ENCODE measurements at places on chromosomes 7 and 10.

- DNase-seq: no peak
Measured at GRCh38 chr10:13049774-13050420, 48.4 kb upstream of the CCDC3 start.

DNA sequence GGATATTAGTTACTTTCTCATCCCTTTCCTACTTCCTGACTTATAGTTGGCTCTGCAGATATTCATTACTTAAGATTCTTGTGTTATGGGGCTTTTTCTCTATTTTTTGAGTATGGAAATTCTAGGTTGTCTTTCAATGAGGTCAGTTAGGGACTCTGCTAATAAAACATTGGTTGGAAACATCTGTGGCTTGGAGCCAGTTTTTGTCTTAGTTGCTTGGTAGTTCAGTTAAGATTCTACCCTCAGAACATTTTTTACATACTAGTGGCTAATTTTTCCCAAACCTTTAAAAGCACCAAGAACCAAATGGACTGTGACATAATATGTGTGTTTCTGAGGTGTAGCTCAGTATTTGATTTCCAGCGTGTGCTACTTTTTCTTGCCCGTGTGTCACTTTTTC, 305.6 kb upstream of the FZD1 start:
- no peak for DNase-seq

DNA sequence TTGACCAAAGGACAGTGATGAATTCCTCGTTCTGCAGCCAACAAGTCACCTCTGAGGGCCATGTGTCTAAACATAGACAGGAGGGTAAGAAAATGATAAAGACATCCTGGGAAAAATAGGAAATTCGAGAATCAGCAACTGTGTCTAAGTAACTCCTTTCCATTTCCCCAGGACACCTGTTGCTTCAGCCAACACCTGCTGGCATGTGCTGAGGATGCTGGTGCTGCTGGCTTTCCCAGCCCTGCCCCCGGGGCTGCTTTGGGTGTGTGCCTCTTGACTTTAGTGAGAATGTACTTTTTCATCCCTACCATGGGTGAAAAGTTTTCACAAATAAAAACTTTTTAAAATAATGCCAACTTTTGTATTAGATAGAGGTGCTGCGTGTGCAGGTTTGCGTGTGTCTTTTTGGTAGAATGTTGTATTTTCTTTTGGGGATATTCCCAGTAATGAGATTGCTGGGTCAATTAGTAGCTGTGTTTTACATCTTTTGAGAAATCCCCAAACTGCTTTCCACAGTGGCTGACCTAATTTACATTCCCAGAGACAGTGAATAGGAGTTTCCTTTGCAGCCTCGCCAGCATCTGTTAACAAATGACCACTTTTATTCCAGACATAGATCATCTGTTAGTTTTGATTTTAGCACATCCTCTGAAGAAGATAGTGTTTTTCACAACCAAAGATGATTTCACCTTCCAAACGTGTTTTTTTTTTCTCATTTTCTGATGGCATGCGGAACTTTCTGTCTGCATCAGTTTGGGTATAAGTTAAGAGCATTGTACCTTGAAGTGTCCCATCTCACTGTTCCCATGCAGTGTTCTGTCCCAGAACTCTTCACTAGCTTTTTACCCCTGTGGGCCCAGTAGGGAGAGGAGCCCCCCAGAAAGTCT, 104.2 kb upstream of the ACBD5 start:
- no peak for DNase-seq

DNA sequence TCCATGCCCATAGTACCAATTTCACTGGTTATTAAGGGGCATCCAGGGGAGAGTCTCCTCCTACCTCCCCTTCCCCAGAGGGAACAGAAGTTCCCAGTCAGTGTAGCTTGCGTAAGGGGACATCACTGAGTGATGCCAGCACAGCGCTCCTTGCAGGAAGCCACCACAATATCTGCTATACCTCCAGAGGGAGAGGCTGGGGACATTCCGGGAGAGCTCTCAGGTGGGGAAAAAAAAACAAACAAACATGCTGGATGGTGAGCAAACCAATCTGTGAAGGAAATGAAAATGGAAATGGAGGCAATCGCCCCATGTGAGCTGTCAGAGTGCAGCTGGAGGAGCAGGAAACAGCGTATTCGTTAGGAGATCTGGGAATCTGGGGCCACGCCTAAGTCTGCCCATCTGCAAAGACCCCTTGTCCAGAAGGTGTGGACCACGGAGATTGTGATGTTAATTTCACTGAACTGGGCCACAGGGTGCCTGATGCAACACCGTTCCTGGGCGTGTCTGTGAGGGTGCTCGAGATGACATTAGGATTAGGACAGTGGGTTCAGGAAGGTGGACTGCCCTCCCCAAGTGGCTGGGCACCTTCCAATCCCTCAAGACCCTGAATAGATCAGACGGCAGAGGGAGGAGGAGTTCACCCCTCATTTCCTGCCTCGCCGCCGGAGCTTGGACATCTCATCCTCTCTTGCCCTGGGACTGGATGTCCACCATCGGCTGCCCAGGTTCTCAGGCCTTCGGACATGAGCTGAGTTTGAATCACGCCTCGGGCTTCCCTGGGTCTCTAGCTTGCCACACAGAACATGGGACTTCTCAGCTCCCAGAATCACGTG, 30.5 kb downstream of the GNA12 start:
- no peak for DNase-seq

DNA sequence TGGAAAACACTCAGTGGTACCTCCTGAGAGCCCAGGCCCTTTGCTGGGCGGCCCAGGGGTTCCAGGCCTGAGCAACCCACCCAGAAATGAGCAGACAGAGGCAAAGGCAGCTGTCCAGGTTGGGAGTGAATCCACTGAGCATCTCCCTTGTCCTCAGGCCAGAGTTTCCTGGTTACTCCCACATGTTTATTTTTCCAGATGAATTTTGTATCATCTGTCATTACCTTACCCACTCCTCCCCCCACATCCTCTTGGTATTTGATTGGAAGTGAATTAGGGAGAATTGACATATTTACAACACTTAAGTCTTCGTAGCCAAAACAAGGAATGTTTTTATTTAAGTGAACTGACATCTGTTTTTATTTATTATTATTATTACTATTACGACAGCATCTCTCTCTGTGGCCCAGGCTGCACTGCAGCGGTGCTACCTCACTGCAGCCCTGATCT, 13.2 kb upstream of the LMBR1 start:
- DNase-seq: no peak

- peak; percentile 39 for DNase-seq
Measured at GRCh38 chr10:17003151-17003550, 126.5 kb downstream of the CUBN start.

DNA sequence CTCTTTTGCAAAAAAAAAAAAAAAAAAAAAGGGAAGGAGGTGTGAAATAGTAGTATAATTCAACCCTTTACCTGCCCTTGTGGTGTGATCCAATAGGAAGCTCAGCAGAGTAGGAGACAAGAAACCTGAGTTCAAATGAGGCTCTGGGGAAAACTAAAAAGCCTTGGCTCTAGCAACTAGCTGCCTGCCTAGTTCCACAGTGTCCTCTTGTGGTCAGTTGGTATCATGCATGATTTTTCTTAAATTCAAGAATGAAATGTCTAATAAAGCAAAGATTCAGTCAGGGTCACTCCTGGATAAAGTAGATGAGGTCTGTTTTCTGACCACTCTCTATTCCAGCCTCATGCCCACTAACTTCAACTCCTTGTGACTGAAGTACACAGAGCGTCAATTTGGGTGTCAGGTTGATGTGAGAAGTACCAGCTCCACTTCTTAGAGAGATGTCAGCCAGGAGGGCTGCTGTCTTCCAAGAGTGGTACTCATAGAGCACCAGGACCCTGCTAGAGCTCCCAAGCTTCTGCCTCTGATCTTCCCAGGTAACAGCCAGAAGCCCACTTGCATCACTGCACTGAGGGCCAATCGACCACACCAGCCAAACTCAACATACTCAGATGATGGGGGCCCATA, 10.5 kb downstream of the LSM5 start:
- no peak for DNase-seq

DNA sequence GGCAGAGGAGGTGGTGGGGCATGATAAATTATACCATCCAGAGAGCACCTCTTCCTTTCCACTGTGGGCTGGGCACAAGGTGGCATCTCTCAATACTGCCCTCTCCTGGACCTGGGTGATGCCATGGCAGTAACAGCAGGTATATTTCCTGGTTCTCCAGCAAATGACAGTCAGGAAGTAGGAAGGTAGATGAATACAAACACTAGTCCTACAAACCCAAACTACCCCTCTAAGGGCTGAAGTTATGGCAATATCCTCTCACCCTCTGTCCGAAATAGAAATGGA, 1004.9 kb downstream of the KCNMA1 start:
- DNase-seq: no peak

GRCh38 chr10:43458227-43458626, 21.3 kb downstream of the ZNF487 start:
- no peak for DNase-seq

DNA sequence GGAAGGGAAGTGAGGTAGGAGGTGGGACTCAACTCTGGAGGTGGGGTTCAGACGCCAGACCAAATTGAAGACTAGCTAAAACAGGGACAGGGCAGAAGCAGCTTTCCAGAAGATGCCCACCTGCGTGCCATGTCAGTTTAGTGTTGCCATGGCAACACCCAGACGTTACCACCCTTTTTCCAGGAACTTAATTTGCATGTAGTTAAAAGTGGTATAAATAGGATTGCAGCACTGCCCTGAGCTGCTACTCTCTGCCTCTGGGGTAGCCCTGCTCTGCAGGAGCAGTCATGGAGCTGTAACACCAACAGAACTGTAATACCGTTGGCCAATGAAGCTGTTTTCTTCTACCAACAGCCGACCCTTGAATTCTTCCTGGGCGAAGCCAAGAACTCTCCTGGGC, 93.8 kb downstream of the PRKCQ start:
- no peak for DNase-seq

GRCh38 chr10:21514818-21515351, 10.6 kb downstream of the SKIDA1 start:
- no peak for DNase-seq

DNA sequence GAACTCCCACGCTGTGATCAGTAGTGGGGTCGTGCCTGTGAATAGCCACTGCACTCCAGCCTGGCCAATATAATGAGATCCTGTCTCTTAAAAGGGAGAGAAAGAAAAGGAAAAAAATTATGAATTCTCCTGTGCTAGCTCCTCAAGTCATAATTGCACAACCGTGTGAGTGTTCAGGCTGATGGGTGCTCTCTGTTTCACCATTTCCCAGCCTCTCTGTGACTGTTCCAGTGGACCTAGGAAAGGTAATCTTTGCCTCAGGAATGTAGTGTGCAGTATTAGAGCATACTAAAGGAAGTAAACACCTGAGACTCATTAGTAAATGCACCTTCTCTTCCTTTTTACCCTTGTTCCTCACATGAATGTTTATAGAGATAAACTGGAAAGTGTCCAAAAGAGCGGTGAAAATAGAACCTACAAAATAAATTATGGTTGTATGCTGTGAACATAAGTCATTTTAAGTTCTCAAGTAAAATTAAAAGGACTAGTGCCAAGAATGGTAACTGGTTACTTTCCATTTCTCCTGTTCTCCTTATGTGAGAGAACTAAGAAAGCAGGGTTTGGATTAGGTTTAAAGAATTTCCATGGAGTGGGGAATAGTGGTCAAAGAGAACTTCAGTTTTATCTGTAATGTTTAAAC, 42.7 kb downstream of the INPP5F start:
- DNase-seq: no peak

DNA sequence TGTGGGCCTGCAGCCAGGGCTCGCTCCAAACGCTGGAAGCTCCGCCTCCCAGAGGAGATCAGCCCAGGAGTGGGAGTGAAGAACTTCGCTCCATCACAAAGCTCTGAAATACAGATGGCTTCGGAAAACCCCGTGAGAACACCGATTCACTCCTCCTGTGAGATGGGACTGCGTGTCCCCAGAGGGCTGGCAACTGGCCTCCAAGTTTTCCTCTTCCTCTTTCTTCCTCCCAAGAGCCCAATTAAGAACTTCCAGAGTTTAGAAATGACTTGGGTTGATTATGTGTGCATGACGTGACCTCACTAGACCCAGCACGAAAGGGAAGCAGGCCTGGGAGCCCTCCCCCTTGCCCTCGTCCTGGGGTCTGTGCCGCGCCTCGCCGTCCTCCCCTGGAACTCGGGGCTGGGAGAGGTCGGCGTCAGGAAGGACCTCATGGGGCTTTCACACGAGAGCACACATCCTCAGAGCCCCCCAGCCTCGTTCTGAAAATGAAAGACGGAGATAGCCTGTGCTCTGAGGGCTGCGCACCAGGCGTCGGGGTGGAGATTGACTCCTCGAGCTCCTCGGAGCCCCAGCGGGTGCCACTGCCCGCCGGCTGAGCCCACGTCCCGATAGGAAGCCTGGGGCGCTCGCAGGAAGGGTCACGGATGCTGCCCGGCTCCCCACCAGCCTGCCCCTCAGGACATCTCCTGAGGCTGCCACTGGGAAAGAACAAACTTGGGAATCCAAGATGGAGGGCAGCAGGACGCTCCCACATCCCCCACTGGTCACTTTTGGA, 37.8 kb downstream of the PTPRN2 start:
- DNase-seq: no peak

DNA sequence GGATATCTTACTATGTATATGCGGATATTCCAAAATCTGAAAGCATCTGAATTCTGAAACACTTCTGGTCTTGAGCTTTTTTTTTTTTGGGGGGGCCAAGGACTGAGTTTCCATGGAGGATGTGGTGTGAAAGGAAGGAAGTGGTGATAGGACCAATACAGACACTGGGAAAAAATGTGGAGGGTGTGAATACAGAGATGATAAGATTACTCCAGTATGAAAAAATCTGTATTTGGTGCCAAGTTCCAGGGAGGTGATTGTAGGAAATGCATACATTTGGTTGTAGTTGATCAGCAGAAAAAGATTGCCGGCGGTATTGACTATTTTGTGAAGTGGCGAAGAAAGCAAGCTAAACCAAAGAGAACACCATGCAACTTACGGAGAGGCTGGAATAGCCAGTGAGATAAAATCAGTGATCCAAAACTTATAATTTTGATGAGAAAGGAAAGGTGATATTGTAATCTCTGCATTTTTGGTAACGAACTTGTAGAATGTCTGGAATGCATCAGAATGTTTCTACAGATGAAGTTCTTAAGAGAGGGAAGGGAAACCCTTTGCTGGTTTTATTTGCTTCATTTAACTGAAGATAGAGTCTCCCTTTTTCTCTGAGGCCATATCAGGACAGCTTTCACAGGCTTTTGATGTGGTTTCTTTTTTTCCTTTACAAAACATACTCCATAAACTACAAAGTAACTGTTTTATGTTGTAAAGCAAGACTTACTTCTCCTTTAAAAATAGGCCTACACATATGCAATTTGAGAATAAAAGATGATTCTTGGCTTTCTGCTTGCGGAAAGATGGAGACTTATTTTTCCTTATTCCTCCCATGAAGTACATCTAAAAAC, 6.0 kb downstream of the WDR37 start:
- no peak for DNase-seq
